ENCODE measurements at places on chromosomes 16 and 17.

GRCh38 chr17:77619851-77620250 lies 338.7 kb upstream of the TNRC6C start:
- no peak for DNase-seq

GRCh38 chr16:82832821-82833220 lies 206.1 kb downstream of the CDH13 start:
- no peak for DNase-seq

- DNase-seq, result peak; percentile 42
Measured at GRCh38 chr16:2500918-2501750, 12.6 kb upstream of the ATP6V0C start.

DNA sequence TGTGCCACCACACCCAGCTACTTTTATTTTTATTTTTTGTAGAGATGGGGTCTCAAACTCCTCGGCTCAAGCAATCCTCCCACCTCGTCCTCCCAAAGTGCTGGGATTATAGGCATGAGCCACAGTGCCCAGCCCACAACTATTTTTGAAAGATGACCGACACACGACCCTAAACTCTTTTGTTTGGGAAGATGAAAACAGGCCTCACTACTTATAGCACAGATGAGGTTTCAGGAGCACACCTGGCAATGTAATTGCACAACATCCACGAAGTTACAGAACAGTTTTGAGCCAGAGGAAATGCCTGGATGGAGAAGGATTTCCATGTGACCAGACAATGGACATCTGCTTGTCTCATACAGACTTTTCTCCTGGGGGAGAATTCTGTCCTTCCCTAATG lies 43.4 kb upstream of the PRSS54 start:
- no peak for DNase-seq

- no peak for DNase-seq
Measured at GRCh38 chr16:86879268-86879667, 300.9 kb downstream of the FOXL1 start.

Measured in Panc1 (cell line).